SJSA1 (cell line): ENCODE measurements at places on chromosomes 7 and 10.

GRCh38 chr7:130112093-130112492 lies 41.8 kb downstream of the KLHDC10 start:
- DNase-seq: no peak

DNA sequence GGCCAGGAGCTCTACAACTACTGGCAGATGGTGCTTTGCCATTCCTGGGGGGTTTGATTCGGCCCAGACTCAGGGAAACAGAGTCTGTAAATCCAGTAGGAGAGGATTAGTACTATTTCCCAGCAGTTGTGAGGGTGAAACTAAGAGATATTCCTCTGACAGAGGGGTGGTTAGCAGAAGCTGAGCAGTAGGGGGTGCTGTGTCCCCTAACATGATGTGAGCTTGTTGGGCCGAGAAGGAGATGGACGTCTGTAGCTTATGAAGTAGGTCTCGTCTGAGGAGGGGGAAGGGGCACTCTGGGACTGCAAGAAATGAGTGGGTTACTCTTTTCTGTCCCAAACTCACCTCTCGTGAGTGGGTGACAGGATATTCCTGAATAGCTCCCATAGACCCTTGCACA lies 179.2 kb upstream of the MBL2 start:
- DNase-seq: no peak

DNA sequence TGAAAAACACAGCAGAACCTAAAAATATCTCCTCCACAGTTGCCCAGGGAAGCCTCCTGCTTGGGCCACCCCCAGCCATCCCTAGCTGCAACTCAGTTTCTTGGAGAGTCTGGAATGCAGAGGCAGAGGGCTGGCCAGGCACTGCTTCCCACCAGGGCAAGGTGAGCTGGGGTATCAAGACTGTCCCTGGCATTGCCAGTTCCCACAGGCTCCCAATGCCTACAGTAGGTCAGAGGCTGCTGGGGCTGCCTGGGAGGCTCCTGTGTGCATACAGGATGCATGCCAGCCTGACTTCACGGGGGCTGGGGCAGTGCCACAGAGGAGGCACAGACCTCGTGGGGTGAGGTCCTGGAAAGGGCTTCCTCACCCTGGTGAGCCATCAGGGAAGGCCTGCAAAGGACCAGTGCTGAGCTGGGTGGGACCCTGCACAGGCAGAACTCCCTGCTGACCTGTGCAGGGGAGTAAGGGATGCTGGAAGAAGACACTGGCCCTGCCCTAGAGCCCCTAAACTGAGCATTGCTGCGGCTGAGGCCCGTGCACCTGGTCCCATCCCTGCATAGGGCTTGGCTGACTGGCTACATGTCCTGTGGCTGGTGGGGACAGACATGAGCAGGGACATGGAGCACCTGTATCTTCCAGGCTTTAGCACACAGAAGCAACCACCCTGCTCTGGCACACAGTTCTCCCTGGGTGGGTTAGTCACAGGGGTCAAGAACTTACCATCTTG lies 121.9 kb upstream of the RET start:
- no peak for DNase-seq

DNA sequence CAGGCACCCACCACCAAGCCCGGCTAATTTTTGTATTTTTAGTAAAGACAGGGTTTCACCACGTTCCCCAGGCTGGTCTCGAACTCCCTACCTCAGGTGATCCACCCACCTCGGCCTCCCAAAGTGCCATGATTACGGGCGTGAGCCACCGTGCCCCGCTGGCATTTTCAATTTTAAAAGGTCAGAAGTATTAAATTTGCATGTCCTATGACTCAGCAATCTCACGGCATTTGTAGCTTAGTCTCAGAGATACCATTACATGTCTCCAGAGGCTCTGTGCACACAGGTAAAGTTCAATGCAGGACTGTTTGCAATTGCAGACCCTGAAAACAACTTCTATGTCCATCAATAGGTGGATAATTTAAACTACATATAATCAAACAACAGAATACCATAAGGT lies 99.2 kb downstream of the DLG5 start:
- DNase-seq: no peak

GRCh38 chr10:11153245-11153644 lies 135.6 kb downstream of the CELF2 start:
- DNase-seq: no peak

GRCh38 chr7:47654672-47655298 lies 72.9 kb upstream of the TNS3 start:
- peak; percentile 65 for DNase-seq

DNA sequence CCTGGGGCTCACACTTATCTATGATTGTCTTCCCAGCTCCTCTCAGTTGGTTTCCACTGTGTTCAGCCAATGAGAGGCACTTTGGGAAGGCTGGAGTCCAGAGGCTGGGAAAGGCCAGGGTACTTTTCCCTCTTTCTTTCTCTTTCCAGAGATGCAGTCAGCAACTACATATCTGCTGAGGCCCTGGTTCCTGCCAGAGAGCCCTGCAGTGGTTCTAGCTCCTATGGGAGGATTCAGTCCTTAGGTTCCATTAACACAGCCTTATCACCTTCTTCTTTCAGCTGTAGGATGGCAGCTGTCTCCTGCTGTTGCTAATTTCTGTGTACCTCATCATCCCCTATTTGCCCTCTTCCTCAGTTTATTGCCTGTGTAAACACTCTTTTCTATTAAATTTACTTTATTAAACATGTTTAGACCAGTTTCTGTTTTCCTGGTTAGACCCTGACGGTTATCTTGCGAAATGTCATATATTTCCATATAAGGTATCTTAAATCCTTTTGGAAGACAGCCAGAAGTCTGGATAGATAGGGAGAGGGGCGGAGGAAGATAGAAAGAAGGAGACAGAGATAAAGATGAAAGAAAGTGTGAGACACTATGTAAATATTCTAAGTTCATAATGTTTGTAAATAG lies 100.3 kb downstream of the HGF start:
- DNase-seq: no peak

DNA sequence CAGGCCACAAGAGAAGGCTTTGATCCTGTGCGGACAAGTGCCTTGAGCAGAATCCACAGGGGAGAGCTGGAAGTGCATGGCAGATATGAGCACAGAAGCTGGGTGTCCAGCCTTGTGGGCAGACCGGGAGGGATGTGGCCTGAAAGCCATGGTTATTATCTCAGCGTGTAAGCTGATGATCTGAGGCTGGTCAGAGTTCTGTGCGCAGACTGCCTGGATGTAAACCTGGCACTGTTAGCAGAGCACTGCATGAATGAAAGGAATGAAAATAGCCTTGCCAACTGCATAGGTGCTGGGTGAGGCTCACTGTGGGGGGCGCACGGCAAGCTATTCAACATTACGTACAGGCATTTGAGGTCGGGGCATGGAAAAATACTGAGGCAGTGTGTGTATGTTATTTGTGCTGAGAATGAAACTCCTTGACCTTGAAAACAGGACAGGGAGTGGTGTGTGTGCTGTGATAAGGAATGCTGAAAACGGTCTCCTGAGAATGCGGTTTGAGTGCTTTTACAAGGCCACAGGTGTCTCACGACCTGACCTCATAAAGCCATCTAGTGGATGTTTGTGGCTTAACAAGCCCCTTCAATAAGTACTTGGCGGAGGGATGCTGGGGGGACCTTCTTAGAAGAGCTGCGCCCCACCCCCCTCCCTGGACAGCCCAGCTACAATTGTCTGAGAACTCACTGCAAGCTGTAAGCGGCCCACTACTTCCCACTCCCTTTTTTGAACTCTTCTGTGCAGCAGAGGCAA lies 18.7 kb downstream of the AKR1C1 start:
- DNase-seq: peak; percentile 12

GRCh38 chr10:9211228-9211627 lies 1156.7 kb downstream of the GATA3 start:
- DNase-seq: no peak

GRCh38 chr7:125423458-125424155 lies 494.0 kb upstream of the POT1 start:
- DNase-seq: no peak

DNA sequence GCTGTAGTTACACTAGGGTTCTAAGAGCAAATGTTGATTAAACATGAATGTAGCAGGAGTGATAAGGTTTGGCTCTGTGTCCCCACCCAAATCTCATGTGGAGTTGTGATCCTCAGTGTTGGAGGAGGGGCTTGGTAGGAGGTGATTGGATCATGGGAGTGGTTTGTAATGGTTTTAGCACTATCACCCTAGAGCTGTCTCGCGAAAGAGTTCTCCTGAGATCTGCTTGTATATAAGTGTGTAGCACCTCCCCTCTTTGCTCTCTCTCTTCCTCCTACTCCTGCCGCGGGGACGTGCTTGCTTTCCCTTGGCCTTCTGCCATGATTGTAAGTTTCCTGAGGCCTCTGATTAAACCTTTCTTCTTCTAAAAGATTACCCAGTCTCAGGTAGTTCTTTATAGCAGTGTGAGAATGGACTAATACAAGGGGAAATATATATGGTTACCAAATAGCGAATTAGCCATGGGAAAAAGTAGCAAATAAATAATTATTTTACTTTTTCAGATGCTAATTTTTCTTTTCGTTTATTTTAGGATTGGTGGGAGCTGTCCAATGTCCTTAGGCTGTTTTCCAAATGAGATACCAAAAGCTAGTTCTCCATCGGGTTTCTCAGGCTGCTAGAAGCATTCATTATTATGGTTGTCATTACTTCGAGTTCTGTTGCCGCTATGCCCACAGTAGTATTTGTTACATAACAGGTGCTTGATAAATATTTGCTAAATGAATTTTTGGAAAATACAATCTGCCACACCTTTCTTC lies 58.7 kb downstream of the PTEN start:
- no peak for DNase-seq

DNA sequence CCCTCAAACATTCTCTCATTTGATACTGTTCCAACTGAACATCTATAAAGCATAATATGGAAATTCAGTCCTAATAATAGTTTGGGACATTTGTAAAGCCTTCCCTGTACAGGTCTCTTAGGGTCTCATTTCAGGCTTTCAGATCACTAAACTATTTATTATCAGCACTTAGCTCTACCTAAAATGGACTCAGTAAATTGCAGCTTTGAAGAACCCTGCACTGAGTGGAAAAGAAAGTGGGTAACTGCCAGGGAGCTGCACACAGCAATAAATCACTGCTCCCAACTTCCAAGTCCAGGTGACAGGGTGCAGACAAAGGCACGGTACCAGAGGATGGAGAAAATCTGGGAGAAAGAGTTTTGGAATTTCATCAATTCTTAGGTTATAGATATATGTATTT lies 164.9 kb upstream of the AOAH start:
- DNase-seq: no peak

DNA sequence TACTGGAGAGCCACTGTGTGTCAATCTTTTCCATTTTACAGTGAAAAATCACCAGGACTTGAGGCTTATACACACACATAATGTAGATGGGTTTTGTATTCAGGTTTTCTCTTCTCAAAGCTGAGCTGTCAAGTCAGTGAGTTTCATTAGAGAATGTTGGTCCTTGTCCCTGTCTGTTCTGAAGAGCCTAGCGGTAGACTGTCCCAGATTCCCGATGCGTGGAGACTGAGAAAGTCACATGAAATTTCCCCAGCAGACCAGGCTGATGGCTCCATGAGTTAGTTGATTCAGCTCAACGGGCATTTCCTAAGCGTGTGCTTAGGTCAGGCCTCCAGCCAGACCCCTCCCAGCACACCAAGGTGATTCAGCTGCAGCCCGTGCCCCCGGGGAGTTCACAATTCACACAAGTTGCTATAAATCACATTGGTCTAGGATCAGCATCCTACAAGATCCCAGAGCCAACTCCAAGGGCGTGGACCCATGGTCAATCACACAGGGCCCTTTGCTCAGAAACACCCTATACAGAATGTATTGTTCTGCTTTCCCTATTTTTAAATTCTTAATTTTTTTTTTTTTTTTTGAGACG lies 17.2 kb downstream of the CHST15 start:
- no peak for DNase-seq

DNA sequence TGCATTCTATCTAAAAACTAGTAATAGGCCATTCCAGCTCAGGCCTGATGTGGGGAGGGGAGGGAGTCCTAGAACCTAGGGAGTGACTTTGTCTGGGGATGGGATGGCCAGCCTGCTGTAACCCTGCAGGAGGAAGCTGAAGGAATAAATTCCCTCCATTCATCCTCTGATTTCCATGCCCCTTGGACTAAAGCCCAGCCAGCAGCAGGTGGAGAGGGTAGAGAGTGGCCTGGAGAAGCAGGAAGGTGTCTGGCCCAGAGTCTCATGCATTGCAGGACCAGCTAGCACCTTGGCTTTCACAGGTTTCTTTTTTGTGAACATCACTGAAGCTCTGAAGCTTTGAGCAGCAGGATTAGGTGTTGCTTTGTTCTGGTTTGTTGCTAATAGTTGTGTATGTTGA lies 32.8 kb upstream of the CDH23 start:
- DNase-seq: no peak
